ENCODE measurements at places on chromosomes 6 and 20.

DNA sequence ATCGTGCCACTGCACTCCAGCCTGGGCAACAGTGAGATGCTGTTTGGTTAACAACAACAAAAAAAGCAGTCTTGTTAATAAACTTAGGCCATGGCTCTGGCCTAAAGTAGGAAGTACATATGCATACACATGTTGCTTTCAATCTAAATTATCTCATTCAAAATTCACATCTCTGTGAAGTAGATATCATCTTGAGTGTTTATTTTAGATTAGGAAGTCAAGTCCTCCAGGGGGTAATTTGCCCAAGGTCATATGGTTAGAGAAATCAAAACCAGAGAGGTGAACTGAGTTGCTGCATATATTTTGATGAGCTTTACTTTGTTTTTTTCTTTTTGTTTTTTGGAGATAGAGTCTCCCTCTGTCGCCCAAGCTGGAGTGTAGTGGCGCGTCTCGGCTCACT, 52.8 kb downstream of the B4GALT5 start:
- no peak for DNase-seq

DNA sequence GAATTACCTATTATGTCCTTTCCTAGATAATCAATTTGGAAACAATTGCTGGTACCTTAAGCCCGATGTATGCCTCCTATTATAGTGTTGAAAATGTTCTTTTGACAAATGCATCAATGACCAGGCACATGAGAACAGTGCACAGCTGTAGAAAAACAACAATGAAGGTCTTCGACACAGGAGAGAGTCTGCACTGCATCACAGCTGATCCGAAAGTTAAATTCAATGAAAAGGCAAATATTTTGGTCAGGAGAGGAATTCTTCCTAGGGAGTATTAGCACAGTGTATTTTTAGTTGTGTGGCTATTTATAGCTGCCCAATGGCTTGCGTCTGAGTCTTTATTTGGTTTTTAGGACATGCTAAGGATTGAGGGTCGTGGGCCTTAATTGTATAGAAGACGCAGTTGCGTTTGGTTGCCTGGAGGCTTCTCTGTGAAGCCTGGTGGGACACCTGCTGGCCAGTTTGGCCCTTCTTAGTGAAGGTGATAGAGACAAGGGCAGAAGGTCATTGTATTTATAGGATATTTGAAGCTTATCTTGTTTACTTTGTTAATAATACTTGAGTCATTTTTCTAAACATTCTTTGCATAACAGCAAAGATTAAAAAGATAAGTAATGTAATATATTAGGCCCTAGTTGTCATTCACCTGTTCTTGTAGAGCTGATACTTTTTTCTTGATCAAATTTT, 72.3 kb downstream of the CDYL start:
- no peak for DNase-seq

- DNase-seq, result no peak
Observed at GRCh38 chr6:34810936-34811632, 19.2 kb downstream of the BLTP3A start.

- no peak for DNase-seq
Observed at GRCh38 chr6:48429021-48429420, 318.0 kb upstream of the PTCHD4 start.

DNA sequence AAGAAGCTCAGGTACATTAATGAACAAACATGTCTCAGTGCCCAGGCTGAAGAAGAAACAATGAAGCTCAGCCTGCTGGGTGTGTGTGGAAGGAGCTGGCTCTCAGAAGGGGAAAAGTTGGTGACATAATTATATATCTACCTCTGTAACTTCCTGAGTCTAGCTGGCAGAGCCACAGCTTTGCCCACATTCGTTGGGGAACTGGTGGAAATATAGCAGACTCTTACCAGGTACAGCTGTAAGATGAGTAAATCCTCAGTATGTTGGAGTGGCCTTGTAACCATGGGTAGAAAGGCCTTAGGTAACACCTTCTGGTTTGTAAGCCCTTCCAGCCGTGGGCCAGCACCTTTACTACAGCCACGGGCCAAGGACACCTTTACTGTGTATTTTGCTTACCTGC, 29.9 kb upstream of the PNRC1 start:
- DNase-seq, result no peak

Measured in stimulated activated CD8-positive, alpha-beta memory T cell treated with anti-CD3 and anti-CD28 coated beads, Interleukin-15, amount 100 ng/mL, for 1 hour (primary cell).